ENCODE measurements at places on chromosomes 3 and 15. TPM values are rescaled to one million over a fixed set of nuclear protein-coding genes. Genes with fewer than 3 reads are reported as not detected.

The CYP11A1 gene
- 0.28 TPM for total RNA-seq

The GPR27 gene
- total RNA-seq = not detected

The PTH1R gene
- 0.18 TPM for total RNA-seq

The RBP2 gene
- total RNA-seq = not detected

The FRMD4B gene
- total RNA-seq = 0.28 TPM
